ENCODE measurements at places on chromosomes 12 and 14.

GRCh38 chr12:27342536-27342935 lies 9.9 kb downstream of the BMAL2 start:
- DNase-seq, result no peak

GRCh38 chr12:125519026-125519651 lies 453.9 kb downstream of the AACS start:
- DNase-seq, result no peak

GRCh38 chr14:65242732-65243134 lies 140.4 kb upstream of the MAX start:
- no peak for DNase-seq

- no peak for DNase-seq
These were observed 32.6 kb upstream of the LMNTD1 start for GRCh38 chr12:25585662-25586061.

DNA sequence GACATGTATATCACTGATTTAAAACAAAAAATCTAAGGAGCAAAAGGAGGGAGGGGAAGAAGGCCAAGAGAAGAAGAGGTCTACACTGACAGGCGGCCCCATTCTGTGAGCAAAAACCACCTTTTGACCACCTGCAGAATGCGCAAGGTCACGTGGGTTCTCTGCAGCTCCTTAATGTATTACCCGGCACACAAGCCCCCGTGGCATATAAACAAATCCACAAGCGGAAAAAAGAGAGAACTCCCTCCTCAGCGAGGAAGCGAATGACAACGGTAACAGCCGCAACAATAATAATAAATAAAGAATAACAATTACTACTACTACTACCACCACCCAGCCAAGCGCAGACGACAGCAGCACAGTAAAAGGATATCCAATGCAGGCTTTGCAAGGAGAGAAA lies 1.3 kb downstream of the KSR2 start:
- peak; percentile 40 for DNase-seq

DNA sequence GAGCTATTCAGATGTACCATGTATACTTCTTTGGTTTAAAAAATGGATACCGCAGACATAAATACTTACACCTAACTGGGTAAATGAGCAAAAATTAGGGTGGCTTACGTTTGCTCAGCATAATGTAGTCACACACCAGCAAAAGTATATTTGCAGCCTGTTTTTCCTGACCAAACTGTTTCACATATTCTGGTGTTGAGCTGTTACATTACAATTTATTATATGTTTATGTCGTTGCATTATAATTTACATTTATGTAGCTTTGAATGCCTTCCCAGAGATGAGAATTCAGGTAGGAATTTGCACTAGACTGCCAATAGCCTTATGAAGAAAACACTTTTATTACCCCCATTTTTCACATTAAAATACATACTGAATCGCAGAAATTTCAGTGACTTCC lies 183.3 kb downstream of the PTPRO start:
- DNase-seq, result no peak

- no peak for DNase-seq
These were observed 244.4 kb downstream of the ZFP36L1 start for GRCh38 chr14:68548194-68549076.

Measured in NCI-H1417 (cell line).